ENCODE measurements at places on chromosomes 11 and 22. TPM values are rescaled to one million over a fixed set of nuclear protein-coding genes. Genes with fewer than 3 reads are reported as not detected.
A peak's percentile ranks its signal among the peaks of the same experiment; 100 is the strongest.

DNA sequence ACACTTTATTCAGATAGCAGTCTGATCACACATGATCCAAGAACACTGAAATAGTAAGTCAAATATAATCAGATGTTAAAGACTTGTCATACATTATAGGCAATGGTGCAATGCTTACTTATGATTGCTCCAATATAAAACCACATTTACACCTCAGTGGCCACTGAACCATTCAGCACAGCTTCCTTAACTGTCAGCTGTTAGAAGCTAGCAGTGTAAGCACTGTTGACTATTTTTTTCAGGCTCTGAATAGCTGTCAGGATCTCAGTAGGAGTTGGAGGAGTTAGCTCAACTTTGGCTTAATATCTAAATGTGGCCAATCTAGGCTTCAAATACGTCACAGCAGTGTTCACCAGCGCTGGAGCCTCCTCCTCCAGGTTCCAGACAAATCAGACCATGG lies 36.6 kb downstream of the METTL15 start:
- H3K36me3 ChIP-seq, result peaks cover 5% of the 10 kb centered on the region
- H3K27me3 ChIP-seq, result no peaks in the 10 kb centered on the region
- peak; percentile 12 for DNase-seq
- no peaks in the 10 kb centered on the region for H3K4me1 ChIP-seq
- 0 out of 2 replicates have a peak overlapping the region, but pooled peaks have one; percentile 32 for H3K27ac ChIP-seq

SLC22A9 gene
- not detected for total RNA-seq

RAB38 gene
- 6.5 TPM for total RNA-seq

DNA sequence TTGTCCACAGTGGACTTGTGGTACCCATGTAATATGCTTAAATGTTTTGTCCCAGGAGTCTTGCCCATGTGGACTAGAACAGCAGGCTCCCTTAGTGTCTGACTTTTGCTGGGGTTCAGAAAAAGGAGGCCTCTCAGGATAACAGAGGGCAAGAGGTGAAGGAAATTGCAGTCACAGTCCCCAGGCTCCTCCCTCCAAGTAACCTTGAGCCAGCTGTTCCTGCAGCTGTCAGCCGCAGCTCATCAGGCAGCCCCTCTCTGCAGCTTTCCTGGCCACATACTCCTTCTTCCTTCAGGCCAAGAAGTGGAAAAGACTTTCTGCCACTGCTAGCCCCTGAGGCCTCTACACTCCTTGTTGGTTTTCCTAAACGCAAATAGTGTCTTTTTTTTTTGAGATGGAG lies 6.3 kb upstream of the MYO18B start:
- no peaks in the 10 kb centered on the region for H3K36me3 ChIP-seq
- no peaks in the 10 kb centered on the region for H3K27me3 ChIP-seq
- no peak for DNase-seq
- no peaks in the 10 kb centered on the region for H3K4me1 ChIP-seq
- no peak overlapping the region for H3K27ac ChIP-seq

MMP10 gene
- not detected for total RNA-seq

GRCh38 chr11:116772443-116773202 lies at the start of gene BUD13:
TSS of gene BUD13 (minus strand) at chr11:116772987. CDS start at chr11:116772964, 23 bp downstream.
- peak within 1 kb of the TSS; percentile 96 for H3K4me3 ChIP-seq
- H3K27ac ChIP-seq, result peak within 1 kb of the TSS; percentile 98
- peak; percentile 75 for DNase-seq
- H3K4me1 ChIP-seq, result peaks cover 5% of the 10 kb centered on the region

DNA sequence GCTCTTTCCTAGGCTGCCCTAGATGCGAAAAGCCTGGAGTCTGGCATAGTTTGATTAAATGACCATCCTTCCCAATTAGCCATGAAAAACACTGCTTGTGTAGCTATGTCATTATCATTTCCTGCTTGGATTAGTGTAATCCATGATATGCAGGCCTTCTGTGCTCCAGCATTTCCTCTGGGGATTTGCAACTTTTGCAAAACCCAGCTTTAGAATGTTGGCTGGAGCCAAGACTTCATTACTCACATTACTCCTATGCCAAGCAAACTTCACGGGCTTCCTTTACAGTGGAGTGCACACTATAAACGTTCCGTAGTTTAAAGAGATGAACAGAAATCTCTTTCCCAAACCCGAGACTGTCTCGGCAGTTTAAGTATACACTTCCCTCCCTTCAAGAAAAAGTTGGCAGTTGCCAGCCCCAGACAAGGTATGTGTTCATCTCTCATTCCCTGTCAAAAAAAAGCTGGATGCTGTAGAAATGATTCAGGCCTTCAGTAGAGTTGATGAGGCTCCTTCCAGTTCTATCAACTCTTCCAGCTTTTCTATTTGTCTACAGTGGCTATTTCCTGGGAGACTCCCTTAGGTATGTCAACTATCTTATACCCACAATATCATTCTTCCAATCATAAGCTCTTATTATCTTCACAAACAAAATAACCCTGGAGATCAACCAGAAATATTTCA lies 180.0 kb downstream of the MAML2 start:
- H3K27me3 ChIP-seq, result no peaks in the 10 kb centered on the region
- H3K27ac ChIP-seq, result peak overlapping the region; percentile 92
- no peak overlapping the region for H3K4me3 ChIP-seq
- peaks cover 27% of the 10 kb centered on the region for H3K4me1 ChIP-seq
- H3K36me3 ChIP-seq, result no peaks in the 10 kb centered on the region

FXYD6 gene
- not detected for total RNA-seq

- H3K4me3 ChIP-seq, result no peak overlapping the region
- DNase-seq, result no peak
- H3K4me1 ChIP-seq, result no peaks in the 10 kb centered on the region
- H3K27me3 ChIP-seq, result peaks cover 21% of the 10 kb centered on the region
- no peaks in the 10 kb centered on the region for H3K36me3 ChIP-seq
- no peak overlapping the region for H3K27ac ChIP-seq
These were observed 48.2 kb downstream of the CSF2RB start for GRCh38 chr22:36961626-36962025.

C11orf58 gene
- total RNA-seq, result 53.8 TPM

DNA sequence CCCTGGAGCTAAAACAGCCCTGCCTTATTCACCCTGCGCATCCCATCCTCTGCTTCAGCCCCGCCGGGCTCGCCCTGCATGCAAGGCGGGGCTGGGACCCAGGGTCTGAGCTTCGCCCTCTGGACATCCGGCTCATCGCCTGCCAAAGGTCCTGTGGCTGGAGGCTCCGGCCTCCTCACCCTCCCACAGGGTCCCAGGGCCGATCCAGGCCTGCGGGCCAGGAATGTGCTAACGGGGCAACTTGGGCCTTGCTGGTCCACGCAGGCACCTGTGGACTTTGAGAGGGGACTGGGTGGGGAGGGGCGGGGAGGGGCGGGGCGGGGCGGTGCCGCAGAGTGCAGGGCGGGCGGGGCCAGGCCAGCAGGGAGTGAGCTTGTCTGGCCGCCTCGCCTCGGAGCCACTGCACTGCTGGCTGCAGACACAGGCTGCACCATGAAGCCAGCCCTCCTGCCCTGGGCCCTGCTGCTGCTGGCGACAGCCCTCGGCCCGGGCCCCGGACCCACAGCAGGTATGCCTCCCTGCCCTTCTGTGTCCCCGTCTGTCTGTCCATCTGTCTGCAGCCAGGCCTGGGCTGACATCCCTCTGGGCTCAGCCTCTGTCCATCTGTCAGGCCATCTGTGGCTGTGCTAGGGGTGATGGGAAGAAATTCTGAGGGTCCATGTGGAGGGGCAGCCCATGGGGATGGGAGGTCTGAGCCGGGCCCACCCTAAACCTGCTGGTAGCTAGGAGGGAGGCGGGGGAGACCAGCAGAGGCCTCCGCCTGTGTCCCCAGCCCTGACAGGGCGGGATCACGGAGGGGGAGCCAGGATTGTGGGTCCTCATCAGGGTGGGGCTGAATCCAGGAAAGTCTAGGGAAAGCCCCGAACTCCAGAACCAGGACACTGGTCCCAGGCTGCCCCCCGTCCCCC lies at the start of gene SUSD2:
TSS of gene SUSD2 (plus strand) at position 400 of the 908 bp plus-strand sequence. CDS start at position 433, 33 bp downstream.
- H3K36me3 ChIP-seq, result peaks cover 8% of the 10 kb centered on the region
- no peak within 1 kb of the TSS for H3K4me3 ChIP-seq
- DNase-seq, result no peak
- no peaks in the 10 kb centered on the region for H3K27me3 ChIP-seq
- H3K4me1 ChIP-seq, result no peaks in the 10 kb centered on the region
- H3K27ac ChIP-seq, result no peak within 1 kb of the TSS

- no peaks in the 10 kb centered on the region for H3K4me1 ChIP-seq
- DNase-seq, result no peak
- no peaks in the 10 kb centered on the region for H3K27me3 ChIP-seq
- H3K27ac ChIP-seq, result no peak overlapping the region
- no peak overlapping the region for H3K4me3 ChIP-seq
These were observed 154.2 kb downstream of the DLG2 start for GRCh38 chr11:85472953-85473352.

DNA sequence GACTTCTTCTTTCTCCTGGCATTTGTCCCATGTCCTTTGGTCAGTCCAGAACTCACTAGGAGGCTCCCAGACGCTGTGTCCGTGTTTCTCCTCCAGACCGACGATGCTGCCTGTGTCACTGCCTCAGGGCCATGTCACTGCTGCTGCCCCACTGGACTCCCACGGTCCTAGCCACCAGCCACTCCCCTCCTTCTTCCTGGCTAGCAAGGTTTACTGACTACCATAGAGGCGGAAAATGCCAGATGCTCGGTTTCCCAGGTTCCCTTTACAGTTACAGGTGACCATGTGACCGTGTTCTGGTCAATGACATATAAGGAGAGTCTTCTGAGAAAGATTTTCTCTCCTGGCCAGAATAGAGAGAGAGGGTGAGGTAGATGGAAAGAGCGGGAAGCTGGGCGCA lies 40.7 kb upstream of the RBFOX2 start:
- DNase-seq, result no peak
- H3K27me3 ChIP-seq, result no peaks in the 10 kb centered on the region
- H3K36me3 ChIP-seq, result no peaks in the 10 kb centered on the region
- H3K4me3 ChIP-seq, result no peak overlapping the region
- peaks cover 5% of the 10 kb centered on the region for H3K4me1 ChIP-seq

KRTAP5-5 gene
- total RNA-seq, result not detected

DNA sequence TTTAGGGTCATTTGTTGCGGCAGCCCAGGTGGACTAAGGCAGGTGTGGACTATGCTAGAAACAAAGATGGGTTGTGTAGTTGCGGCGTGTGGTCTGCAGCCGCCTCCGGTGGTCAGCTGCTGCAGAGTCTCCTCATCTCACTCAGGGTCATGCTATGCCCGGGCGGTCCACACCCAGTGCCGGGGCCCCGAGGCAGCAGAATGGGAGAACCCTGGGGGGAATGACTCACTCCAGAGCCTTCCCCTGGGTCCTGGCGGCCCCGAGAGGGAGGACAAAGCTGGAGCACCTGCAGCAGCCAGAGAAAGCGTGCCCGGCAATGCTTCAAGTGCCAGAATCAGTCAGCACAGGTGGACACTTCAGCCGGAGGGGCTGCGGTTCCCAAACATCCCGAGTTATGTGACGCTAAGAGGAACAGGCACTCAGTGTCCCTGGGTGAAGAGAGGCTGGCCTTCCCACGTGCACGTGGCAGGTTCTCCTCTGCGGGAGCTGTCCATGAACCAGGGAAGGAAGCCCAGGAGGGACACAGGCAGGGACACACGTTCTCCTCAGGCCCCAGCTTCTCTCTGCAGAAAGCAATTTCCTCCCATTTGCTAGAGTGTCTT lies 289.6 kb upstream of the B3GAT1 start:
- no peak for DNase-seq

DNA sequence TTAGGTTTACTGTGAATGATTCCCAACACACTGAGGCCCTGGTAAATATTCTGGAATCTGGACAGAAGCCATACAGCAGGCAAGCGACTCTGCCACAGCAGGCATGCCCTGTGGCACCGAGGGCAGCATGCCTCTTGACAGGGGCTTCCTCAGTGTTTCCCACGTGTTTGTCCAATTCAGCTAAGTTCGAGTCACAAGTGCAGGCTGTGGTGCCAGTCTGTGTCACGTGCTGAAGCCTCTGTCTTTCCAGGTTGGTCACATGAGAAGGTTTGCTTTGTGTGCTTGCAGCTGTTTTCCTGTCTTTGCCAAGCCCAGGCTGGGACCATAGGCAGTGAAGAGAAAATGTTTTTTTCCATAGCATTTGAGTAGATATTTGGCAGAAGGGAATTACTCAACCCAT lies 2.4 kb upstream of the PPFIBP2 start:
- H3K36me3 ChIP-seq, result no peaks in the 10 kb centered on the region
- H3K27ac ChIP-seq, result no peak overlapping the region
- H3K4me3 ChIP-seq, result no peak overlapping the region

- H3K36me3 ChIP-seq, result no peaks in the 10 kb centered on the region
- no peak overlapping the region for H3K27ac ChIP-seq
- H3K4me1 ChIP-seq, result no peaks in the 10 kb centered on the region
- H3K27me3 ChIP-seq, result peaks cover 43% of the 10 kb centered on the region
These were observed 12.9 kb downstream of the CSF2RB start for GRCh38 chr22:36926309-36926708.

DNA sequence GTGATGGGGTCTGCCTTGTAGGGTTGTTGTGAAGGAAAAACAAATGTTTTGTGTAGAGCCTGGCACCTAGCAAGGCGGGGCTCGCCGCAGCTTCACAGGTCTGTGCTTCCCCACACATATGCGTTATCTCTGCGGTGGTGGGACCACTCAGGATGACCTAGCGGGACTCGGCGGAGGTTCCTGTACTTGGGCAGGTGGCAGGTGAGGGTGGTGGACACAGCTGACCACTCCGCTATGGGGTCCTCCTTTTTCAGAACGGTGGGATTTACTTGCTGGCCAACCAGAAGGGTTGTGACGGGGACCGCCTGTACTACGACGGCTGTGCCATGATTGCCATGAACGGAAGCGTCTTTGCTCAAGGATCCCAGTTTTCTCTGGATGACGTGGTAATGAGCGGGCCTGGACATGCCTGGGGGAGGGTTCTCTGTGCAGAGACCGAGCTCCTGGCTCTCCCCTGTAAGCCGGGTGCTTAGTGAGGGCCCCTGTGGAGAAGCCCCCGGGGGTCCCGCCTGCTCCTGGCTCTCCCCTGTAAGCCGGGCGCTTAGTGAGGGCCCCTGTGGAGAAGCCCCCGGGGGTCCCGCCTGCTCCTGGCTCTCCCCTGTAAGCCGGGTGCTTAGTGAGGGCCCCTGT lies 21.3 kb downstream of the NADSYN1 start:
- no peaks in the 10 kb centered on the region for H3K4me1 ChIP-seq
- peaks cover 71% of the 10 kb centered on the region for H3K36me3 ChIP-seq
- DNase-seq, result no peak
- H3K27ac ChIP-seq, result no peak overlapping the region
- no peak overlapping the region for H3K4me3 ChIP-seq

All from IMR-90 (cell line).